ENCODE measurements at places on chromosomes 7 and 10.

- DNase-seq, result no peak
These were observed 26.6 kb downstream of the CHST3 start for GRCh38 chr10:71990706-71991269.

GRCh38 chr10:103493362-103493915, at the start of gene NEURL1:
NEURL1 (plus strand) TSS chr10:103493705; CDS start chr10:103494388, 683 bp downstream.
- peak; percentile 26 for DNase-seq

GRCh38 chr10:97771055-97771891, 526 bp downstream of the SFRP5 start:
- peak; percentile 9 for DNase-seq

GRCh38 chr10:80144696-80145131, 12.2 kb downstream of the PLAC9 start:
- DNase-seq, result peak; percentile 24

GRCh38 chr7:44150466-44150832, 9.3 kb upstream of the MYL7 start:
- DNase-seq, result no peak

GRCh38 chr10:6563731-6564130, 16.3 kb downstream of the PRKCQ start:
- no peak for DNase-seq

DNA sequence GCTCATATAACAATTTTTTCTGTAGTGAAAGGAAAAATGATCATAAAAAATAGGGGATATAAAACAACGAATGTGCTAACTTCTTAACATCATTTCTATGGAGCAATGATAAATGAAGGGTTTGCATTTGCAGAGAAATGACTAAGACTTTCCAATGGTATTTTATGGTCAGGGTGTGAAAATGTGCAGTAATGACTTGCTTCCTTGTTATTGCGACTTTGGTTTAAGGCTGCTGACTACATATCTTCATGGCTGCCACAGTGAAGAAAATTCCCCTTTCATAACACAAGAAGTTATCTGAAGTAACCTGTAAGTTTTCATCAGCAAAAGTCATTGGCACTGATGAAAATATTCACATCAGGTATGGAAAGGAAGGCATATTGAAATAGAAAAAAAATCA, 166.1 kb upstream of the NRG3 start:
- peak; percentile 44 for DNase-seq

DNA sequence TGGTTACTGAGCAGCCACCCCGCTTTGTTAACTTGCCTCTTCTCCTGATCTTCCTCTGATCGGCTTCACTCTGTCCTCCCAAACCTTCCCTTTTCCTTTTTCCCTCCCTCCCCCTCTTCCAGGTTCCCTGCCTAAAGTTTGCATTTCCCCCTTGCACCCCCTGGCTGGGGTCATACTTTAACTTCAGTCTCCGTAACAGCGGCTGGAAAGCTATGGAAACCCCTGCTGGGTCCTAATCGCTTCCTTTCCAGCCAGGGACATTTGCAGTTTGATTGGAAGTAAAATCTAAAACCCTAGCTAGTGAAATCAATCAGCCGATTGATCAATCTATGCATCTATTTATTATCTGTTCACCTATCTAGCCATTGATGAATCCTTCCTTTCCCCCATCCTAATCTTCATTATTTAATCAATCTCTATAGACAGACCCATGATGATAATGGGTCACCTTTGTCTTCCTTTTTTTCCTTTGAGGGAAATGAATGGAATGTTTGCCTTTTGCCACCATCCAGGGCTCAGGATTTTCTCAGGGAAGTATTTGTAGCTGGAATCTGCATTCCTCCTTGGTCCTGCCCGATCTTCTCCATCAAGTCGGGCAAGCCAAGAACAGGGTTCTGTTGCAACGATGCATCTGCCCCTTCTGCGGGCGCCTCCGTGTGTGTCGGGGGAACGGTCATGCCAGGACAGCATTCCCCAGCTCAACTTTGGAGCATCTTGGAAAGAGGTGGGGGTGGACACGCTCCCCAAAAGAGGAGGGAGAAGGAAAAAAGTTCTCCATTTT, 8.8 kb downstream of the GATA3 start:
- DNase-seq, result no peak

- no peak for DNase-seq
These were observed 157.0 kb downstream of the DGKI start for GRCh38 chr7:137689761-137690160.

DNA sequence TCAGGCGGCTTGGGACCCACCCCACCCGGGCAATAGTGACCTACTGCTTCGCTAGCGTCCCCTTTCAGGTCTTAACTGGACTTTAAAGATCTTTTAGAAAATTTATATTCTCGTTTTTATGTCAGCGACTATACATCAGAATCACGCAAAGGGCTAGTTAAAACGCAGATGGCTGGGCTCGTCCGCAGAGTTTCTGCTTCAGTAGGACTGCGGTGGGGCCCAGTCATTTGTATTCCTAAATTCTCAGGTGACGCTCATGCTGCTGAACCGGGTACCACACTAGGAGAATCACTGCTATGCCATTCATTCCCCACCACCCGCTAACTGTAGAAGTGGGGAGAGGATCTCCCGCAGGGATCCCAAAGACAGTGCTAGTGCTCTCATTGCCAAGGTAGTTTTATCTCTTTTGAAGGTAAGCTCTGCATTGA, 12.0 kb upstream of the SP8 start:
- DNase-seq, result no peak
